ENCODE measurements at places on chromosomes 3 and 15. TPM values are rescaled to one million over a fixed set of nuclear protein-coding genes. Genes with fewer than 3 reads are reported as not detected.

Gene SENP8
- total RNA-seq, result 0.78 TPM

Gene COL6A5
- total RNA-seq, result not detected

Gene MPI
- 45.6 TPM for total RNA-seq

Gene UTS2B
- total RNA-seq, result 0.81 TPM

- DNase-seq, result no peak
- H3K4me3 ChIP-seq, result no peak overlapping the region
- H3K4me1 ChIP-seq, result no peaks in the 10 kb centered on the region
- H3K27me3 ChIP-seq, result no peaks in the 10 kb centered on the region
- H3K27ac ChIP-seq, result no peak overlapping the region
These were observed 19.9 kb downstream of the SPICE1 start for GRCh38 chr3:113495035-113495434.

GRCh38 chr3:131284302-131284701, 97.3 kb upstream of the NUDT16 start:
- no peak for DNase-seq
- H3K4me1 ChIP-seq, result peaks cover 10% of the 10 kb centered on the region

GRCh38 chr3:2423143-2423542, 324.5 kb downstream of the CNTN4 start:
- DNase-seq, result no peak
- no peaks in the 10 kb centered on the region for H3K27me3 ChIP-seq
- no peaks in the 10 kb centered on the region for H3K4me1 ChIP-seq
- H3K4me3 ChIP-seq, result no peak overlapping the region
- H3K27ac ChIP-seq, result no peak overlapping the region

DNA sequence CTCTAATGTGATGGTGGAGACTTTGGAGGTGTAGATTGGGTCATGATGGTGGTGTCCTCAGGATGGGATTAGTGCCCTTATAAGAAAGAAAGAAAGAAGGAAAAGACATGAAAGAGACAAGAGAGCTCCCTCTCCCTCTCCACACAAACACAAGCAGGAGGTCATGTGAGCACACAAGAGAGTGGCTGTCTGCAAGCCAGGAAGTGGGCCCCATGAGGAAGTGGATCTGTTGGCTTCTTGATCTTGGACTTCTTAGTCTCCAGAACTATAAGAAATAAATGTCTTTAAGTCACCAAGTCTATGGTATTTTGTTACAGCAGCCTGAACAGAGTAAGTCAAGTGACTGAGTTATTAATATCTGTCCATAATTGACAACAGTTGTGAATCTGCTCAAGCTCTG, 17.1 kb downstream of the IQCB1 start:
- H3K27me3 ChIP-seq, result no peaks in the 10 kb centered on the region
- no peak overlapping the region for H3K4me3 ChIP-seq
- H3K4me1 ChIP-seq, result peaks cover 5% of the 10 kb centered on the region
- no peak overlapping the region for H3K27ac ChIP-seq

GRCh38 chr3:24225385-24225950, 269.2 kb downstream of the THRB start:
- no peak for DNase-seq
- no peak overlapping the region for H3K4me3 ChIP-seq
- no peaks in the 10 kb centered on the region for H3K27me3 ChIP-seq
- H3K27ac ChIP-seq, result peak overlapping the region; percentile 64

DNA sequence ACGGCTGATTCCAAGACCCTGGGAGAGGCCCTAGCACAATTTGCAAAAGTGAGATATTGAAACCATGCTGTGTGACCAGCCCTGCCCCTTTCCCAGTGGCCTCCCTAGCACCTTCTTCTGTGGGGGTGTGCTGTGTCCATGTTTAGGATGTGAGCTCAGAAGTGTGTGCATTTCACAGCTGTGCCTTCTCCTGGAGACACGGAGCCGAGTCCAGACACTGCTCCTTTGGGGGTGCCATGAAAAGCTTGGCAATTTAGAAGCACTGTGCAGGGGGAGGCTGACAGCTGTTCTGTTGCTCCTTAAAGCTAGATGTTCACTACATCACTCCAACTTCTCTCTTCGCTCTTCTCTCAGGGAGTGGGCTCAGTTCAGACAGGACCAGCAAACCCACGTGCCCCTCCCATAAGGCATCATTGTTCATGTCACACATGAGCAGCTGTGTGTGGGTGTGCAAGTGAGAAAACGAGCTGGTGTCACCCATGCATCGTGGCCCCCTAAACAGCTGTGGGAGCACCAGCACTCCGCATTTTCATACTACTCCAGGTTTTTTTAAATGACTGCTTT, 492.6 kb downstream of the GABRG3 start:
- no peak overlapping the region for H3K4me3 ChIP-seq
- no peaks in the 10 kb centered on the region for H3K27me3 ChIP-seq
- H3K36me3 ChIP-seq, result no peaks in the 10 kb centered on the region
- H3K27ac ChIP-seq, result no peak overlapping the region

DNA sequence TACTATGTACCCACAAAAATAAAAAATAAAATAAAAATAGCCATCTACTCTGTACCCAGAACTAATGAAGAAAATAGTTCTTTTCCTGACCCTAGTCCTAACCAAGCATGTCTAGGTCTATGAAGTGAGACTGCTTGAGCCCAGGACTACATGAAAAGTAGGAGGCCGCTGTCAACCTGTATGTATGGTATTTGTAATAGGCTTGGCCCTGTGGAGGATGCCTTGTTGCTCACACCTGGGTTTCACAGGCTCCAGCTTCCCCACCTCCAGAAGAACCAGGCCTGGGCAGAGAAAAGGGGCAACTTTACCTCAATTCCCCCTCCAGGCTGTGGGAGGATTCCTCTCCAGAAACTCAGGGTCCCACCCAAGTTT, 6.8 kb upstream of the PKM start:
- H3K4me1 ChIP-seq, result peaks cover 10% of the 10 kb centered on the region
- no peak overlapping the region for H3K4me3 ChIP-seq
- H3K36me3 ChIP-seq, result peaks cover 24% of the 10 kb centered on the region

GRCh38 chr15:35871282-35871681, 325.3 kb upstream of the DPH6 start:
- H3K4me3 ChIP-seq, result no peak overlapping the region
- H3K36me3 ChIP-seq, result no peaks in the 10 kb centered on the region
- H3K4me1 ChIP-seq, result no peaks in the 10 kb centered on the region
- H3K27me3 ChIP-seq, result no peaks in the 10 kb centered on the region
- no peak overlapping the region for H3K27ac ChIP-seq

- no peak for DNase-seq
- no peak overlapping the region for H3K4me3 ChIP-seq
- H3K36me3 ChIP-seq, result no peaks in the 10 kb centered on the region
- H3K4me1 ChIP-seq, result peaks cover 71% of the 10 kb centered on the region
- H3K27me3 ChIP-seq, result no peaks in the 10 kb centered on the region
These were observed 280.6 kb downstream of the LPP start for GRCh38 chr3:188434594-188434993.

DNA sequence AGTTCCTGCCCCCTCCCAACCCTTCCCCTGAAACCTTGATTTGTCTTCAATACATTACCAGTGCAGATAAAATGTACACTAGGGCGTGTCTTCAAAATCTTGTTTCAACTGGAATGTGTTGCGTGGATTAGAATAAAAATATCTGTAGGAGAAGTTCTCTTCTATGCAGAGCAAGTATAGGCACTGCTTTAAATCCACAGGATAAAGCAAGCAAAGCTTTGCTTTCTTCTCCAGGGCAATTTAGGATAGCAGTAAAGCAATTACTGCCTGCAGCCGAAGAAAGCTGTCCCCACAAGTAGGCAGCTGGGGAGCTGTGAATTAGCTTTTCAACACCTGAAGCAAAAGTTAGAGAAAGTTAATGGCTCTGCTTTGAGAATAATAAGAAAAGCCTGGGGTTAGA, 329.7 kb upstream of the KCNMB2 start:
- no peak overlapping the region for H3K27ac ChIP-seq
- H3K27me3 ChIP-seq, result no peaks in the 10 kb centered on the region
- no peak for DNase-seq
- no peak overlapping the region for H3K4me3 ChIP-seq
- peaks cover 12% of the 10 kb centered on the region for H3K4me1 ChIP-seq
- no peaks in the 10 kb centered on the region for H3K36me3 ChIP-seq

- H3K27me3 ChIP-seq, result no peaks in the 10 kb centered on the region
- H3K36me3 ChIP-seq, result no peaks in the 10 kb centered on the region
- peak overlapping the region; percentile 76 for H3K27ac ChIP-seq
- peak; percentile 54 for DNase-seq
- peaks cover 19% of the 10 kb centered on the region for H3K4me1 ChIP-seq
- H3K4me3 ChIP-seq, result peak overlapping the region; percentile 38
These were observed 5.2 kb downstream of the RCCD1 start for GRCh38 chr15:90959894-90960293.

DNA sequence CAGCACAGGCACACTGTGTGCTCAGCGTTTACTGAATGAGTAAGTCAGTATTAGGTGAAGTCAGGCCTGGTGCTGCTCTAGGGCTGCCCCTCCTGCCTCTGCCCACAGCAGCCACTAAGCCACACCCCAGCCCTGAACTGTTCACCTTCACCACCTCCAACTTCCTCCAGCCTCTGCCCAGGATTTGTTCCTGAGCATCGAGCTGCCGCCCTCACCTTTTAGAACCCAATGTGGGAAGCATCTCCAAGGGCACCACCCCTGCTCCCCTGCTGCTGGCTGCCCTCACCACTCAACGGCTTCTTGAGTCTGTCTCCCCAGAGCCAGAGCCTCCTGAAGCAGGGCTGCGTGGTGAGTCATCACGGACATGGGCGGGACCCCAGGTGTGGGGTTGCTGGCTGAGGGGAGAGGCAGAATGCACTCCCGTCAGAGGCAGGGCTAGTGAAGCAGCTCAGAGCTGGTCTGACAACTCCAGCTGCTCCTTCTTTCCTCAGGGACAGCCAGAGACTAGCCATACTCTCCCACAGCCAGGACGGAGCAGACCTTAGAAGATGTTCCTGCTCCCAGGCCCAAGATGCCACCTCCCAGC, 5.8 kb downstream of the HYAL2 start:
- H3K4me1 ChIP-seq, result peaks cover 31% of the 10 kb centered on the region
- DNase-seq, result no peak
- H3K27me3 ChIP-seq, result no peaks in the 10 kb centered on the region
- peaks cover 4% of the 10 kb centered on the region for H3K36me3 ChIP-seq

GRCh38 chr3:149277331-149277813, 55.7 kb upstream of the CP start:
- no peak overlapping the region for H3K4me3 ChIP-seq
- H3K36me3 ChIP-seq, result no peaks in the 10 kb centered on the region
- peaks cover 6% of the 10 kb centered on the region for H3K4me1 ChIP-seq
- peak overlapping the region; percentile 15 for H3K27ac ChIP-seq
- no peak for DNase-seq

- no peaks in the 10 kb centered on the region for H3K4me1 ChIP-seq
- no peaks in the 10 kb centered on the region for H3K27me3 ChIP-seq
- no peak overlapping the region for H3K27ac ChIP-seq
- DNase-seq, result no peak
- no peak overlapping the region for H3K4me3 ChIP-seq
These were observed 26.2 kb upstream of the ZNF770 start for GRCh38 chr15:35014241-35014640.

DNA sequence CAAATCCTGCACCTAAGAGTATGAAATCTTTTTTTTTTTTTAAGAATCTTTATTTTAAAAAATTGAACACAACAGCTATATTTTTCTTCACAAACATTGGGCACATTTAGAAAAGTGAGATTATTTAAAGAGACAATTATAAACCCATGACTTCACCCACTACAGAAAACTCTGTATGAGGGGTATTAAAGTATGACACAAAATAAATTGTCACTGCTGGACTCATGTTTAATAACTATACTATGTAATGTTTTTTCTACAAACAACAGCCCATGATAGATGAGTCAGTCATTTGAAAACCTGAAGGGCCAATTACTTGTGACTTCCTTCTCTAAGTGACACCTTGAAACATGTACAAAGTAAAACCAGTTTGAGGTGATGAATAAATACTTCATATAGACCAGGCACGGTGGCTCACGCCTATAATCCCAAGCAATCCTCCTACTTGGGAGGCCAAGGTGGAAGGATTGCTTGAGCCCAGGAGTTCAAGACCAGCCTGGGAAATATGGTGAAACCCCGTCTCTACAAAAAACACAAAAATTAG, 36.0 kb downstream of the AQR start:
- no peak for DNase-seq
- peaks cover 42% of the 10 kb centered on the region for H3K36me3 ChIP-seq
- H3K4me1 ChIP-seq, result no peaks in the 10 kb centered on the region

- H3K4me1 ChIP-seq, result no peaks in the 10 kb centered on the region
- H3K27ac ChIP-seq, result no peak overlapping the region
- H3K36me3 ChIP-seq, result peaks cover 67% of the 10 kb centered on the region
- no peaks in the 10 kb centered on the region for H3K27me3 ChIP-seq
- DNase-seq, result no peak
These were observed 42.8 kb downstream of the SEMA3G start for GRCh38 chr3:52402101-52402521.

- no peaks in the 10 kb centered on the region for H3K27me3 ChIP-seq
- no peak overlapping the region for H3K4me3 ChIP-seq
- no peak for DNase-seq
- no peak overlapping the region for H3K27ac ChIP-seq
These were observed 88.5 kb downstream of the XXYLT1 start for GRCh38 chr3:195182470-195182795.

GRCh38 chr3:17672506-17672905, 69.9 kb downstream of the TBC1D5 start:
- H3K4me1 ChIP-seq, result peaks cover 6% of the 10 kb centered on the region
- no peak overlapping the region for H3K27ac ChIP-seq
- no peak for DNase-seq
- H3K4me3 ChIP-seq, result no peak overlapping the region
- no peaks in the 10 kb centered on the region for H3K27me3 ChIP-seq
- H3K36me3 ChIP-seq, result no peaks in the 10 kb centered on the region

- no peaks in the 10 kb centered on the region for H3K27me3 ChIP-seq
- no peak overlapping the region for H3K4me3 ChIP-seq
- no peak for DNase-seq
- no peaks in the 10 kb centered on the region for H3K4me1 ChIP-seq
- H3K36me3 ChIP-seq, result no peaks in the 10 kb centered on the region
These were observed 51.5 kb upstream of the CFAP20DC start for GRCh38 chr3:59101231-59101736.

DNA sequence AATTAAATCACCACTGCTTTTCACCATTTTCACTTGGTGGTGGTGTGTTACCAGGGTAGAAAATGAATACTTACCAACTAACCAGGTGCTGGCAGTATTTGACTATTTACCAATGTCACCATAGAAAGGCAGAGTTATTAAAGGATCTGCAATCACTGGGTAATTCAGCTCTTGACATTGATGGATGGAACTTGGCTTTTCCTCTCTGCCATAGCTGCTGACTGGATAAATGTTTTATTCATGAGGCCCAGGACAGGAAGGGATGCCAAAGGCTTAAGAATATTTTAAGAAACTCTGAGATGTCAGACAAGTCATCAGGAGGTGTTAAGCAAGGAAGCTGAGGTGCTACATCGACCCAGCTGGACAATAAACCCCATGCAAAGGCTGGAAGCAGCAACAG, 495.5 kb upstream of the CFAP20DC start:
- no peaks in the 10 kb centered on the region for H3K36me3 ChIP-seq
- DNase-seq, result no peak
- no peaks in the 10 kb centered on the region for H3K4me1 ChIP-seq

- H3K27ac ChIP-seq, result no peak overlapping the region
- H3K4me1 ChIP-seq, result no peaks in the 10 kb centered on the region
- H3K27me3 ChIP-seq, result no peaks in the 10 kb centered on the region
- DNase-seq, result no peak
- H3K4me3 ChIP-seq, result no peak overlapping the region
These were observed 92.8 kb upstream of the BCL6 start for GRCh38 chr3:187838016-187838540.
